ENCODE measurements at places on chromosomes 3 and 15. TPM values are rescaled to one million over a fixed set of nuclear protein-coding genes. Genes with fewer than 3 reads are reported as not detected.

DNA sequence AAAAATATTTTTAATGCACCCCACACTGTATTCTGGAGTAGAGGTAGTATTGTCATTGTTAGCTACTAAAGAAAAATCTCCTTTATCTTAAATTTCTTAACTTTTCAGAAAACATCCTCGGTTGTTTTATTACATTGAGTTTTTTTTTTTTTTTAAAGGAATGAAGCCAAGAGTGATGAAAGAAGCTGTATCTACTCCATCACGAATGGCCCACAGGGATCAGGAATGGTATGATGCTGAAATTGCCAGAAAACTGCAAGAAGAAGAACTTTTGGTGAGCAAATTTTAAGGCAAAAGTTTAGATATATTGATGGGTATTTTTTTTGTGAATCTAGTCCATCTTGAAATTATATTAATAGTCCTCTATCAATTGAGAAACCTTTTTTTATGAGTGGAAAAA is 49.7 kb upstream of the UTS2B start:
- H3K4me3 ChIP-seq: no peak overlapping the region
- H3K4me1 ChIP-seq: peaks cover 30% of the 10 kb centered on the region

GRCh38 chr3:128768471-128768870 is 42.5 kb downstream of the RAB7A start:
- no peaks in the 10 kb centered on the region for H3K4me1 ChIP-seq
- no peaks in the 10 kb centered on the region for H3K27me3 ChIP-seq
- H3K36me3 ChIP-seq: peaks cover 9% of the 10 kb centered on the region

DNA sequence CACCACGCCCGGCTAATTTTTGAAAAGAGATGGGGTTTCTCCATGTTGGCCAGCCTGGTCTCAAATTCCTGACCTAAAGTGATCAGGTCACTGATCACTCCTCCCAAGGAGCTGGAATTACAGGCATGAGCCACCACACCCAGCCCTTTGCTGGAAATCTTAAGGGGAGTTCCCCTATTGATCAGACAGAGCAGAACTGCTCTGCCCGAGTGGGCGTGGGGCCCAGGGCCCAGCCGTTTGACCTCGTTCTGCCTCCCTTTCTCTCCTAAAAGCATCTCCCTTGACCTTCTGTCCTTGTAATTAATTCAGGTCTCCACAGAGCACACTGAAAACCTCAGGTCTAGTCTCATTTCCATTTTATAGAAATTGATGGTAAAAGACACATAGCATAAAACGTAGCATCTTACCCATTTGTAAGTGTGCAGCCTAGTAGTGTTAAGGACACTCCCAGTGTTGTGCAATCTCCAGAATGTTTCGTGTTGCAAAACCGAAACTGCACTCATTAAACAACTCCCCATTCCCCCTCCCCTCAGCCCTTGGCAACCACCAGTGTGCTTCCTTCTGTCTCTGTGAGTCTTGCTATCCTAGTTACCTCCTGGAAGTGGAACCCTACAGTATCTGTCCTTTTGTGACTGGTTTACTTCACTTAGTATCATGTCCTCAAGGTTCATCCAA is 89.3 kb downstream of the SLCO3A1 start:
- H3K27me3 ChIP-seq: no peaks in the 10 kb centered on the region
- no peaks in the 10 kb centered on the region for H3K4me1 ChIP-seq
- no peaks in the 10 kb centered on the region for H3K36me3 ChIP-seq
- DNase-seq: no peak

Gene CFAP20DC
- 4.8 TPM for total RNA-seq

Gene C2CD4A
- not detected for total RNA-seq

Gene ALPK3
- total RNA-seq: not detected

Data from SJSA1 (cell line).